Stimulated activated CD4-positive, alpha-beta T cell treated with anti-CD3 and anti-CD28 coated beads, Interleukin-15, amount 100 ng/mL, for 1 hour (primary cell): ENCODE measurements at places on chromosomes 13 and 19.

- no peak for DNase-seq
Measured at GRCh38 chr19:5984600-5984999, 6.7 kb upstream of the RANBP3 start.

GRCh38 chr19:11053817-11054195 is 35.5 kb upstream of the LDLR start:
- DNase-seq: no peak

DNA sequence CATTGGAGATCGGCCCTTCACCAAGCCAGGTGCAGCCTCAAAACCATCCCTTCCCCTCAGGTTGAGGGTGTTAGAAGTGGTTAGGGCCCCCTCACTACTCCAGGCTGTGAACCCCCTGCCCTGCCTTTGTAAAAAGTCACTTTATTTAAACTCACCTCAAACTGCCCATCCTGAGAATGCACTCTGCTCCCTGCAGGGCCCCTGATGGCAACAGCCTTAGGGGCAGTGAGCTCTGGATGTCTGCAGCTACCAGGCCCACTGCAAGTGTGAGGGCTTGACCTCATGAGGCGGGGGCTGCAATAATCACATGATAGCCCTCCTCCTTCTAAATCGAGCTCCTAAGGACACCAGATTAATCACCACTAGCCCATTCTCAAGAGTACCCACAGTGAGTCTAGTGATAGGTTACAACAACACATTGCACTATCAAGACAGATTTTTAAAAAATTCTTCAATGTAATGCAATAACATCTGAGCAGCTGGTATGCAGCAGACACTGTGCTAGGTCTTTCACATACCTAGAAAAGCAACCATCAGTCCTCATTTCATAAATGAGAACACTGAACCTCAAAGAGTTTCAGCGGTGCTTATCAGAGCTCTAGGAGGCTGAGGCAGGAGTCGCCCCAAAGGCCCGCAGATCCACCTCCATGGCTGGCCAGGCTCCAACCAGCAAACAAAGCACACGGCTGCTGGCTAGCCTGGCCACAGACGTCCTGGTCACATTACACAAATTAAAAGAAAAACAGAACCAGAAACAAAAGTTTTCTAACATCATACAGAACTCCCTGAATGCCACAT is 26.0 kb downstream of the SLC7A1 start:
- no peak for DNase-seq

DNA sequence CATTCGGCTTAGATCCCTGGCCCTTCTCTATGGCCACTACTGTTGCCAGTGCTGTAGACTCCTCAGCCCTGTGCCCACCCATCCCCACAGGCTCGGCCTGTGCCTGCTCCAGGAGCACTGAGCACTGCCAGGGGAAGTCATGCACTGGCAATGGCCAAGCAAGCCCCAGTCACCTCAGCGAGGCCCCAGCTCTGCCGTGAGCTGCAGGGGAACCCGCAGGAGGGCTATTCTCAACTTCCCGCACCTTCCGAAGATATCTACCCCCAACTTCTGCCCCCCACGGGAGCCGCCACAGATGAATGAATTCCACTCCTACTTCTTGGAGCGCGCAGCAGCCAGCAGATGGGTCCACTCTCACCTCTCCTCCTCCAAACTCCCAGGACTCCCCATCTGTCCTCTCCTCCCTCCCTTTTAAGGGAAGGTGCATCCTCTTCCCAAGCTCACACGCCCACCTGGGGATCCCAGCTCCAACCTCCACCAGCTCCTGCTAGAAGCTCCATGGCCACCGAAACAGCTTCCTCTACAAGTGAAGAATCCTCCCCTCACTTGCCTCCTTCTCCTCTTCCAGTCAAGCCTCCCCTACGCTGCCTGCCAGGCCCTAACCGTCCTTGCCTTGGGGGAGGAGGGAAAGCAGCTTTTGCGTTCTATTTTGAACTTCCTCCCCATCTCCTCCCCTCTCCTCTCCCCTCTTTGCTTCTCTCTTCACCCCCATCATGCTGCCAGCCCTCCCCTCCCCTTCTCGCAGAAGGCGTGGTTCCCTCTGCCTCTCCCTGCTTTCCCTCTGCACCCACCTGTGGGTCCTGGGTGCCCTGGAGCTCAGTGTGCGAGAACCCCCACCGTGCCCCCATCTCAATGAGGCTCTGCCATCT is 52.2 kb downstream of the PEPD start:
- no peak for DNase-seq

- DNase-seq: no peak
Measured at GRCh38 chr13:45691667-45692066, 10.5 kb upstream of the CBY2 start.

DNA sequence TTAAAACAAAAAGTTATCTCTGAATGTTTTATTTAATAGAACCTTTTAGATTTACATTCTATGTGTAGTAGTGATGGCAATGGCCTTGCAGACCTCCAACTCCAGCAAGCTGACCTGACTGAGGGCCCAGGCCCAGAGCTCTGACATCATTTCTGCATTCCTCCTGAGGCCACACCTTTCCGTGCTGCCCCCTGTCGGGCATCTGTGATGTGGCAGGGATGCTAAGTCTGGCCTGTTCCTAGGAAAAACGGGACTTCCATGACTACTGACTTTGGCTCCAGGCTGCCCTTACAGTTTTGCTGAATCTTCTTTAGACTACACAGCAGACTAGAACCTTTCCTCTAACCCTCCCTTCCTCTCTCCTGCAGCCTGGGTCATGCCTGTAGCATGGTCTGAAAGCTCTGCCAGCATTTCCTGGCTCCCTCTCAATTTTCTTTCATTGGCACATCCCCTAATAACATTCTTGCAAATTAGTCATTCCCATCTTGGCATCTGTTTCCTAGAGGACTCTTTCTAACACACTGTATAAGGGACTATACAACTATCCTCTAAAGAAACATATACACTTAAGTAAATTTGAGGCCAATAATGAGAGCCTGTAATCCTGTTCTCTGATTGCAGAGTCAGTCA is 249.1 kb downstream of the GPC5 start:
- no peak for DNase-seq

GRCh38 chr13:37069597-37070103 is 10.2 kb upstream of the SUPT20H start:
- DNase-seq: no peak

GRCh38 chr13:63882052-63882451 is 2466.4 kb upstream of the PCDH20 start:
- DNase-seq: no peak

DNA sequence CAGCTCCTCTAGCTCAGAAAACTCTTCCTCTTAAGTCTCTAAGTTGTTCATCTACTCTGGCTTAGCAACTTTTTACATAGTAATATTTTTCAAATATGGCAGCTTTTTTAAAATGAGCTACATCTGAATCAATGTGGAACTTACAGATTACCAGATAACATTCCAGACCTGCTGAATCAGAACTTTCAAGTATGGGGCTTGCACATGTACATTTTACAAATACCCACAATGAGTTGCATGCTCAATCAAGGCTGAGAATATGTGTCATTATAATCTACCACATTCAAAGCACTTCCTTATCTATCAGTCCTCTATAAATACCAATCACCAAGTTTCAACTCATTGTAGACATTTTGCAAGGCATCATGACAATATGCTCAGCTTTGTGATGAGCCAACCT is 383.1 kb downstream of the FGF14 start:
- no peak for DNase-seq

DNA sequence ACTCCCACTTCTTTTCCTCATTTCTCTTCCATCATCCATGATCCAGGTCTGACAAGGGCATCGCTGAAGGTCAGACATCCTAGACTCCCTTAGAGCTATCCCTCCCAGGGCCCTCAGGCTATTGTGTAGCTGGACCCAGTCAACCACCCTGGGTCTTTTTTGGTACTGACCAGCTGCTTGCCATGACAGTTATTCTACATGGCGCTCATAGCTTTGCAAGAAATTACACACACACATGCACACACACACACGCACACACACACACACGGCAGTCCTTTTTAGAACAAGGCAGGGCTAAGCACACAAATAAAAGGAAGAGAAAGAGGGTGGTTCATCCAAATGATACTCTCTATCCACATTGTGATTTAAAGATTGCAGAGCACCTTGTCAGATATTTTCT is 18.3 kb downstream of the SIAH3 start:
- DNase-seq: no peak

DNA sequence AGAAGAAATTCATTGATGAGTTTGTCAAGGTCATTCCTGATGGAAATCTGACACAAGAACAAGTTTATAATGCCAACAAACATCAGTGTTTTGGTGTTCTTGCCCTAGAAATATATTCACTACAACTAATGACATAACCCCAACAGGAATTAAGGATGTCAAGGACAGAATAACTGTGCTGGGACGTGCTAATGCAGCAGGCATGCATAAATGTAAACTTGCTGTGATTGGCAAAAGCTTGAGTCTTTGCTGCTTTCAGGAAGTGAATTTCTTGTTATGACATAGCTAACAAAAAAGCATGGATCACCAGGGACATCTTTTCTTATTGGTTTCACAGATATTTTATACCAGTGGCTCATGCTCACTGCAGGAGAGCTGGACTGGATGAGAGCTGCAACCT is 144.6 kb downstream of the KCTD12 start:
- no peak for DNase-seq
